ENCODE measurements at places on chromosomes 3 and 15. TPM values are rescaled to one million over a fixed set of nuclear protein-coding genes. Genes with fewer than 3 reads are reported as not detected.

DNA sequence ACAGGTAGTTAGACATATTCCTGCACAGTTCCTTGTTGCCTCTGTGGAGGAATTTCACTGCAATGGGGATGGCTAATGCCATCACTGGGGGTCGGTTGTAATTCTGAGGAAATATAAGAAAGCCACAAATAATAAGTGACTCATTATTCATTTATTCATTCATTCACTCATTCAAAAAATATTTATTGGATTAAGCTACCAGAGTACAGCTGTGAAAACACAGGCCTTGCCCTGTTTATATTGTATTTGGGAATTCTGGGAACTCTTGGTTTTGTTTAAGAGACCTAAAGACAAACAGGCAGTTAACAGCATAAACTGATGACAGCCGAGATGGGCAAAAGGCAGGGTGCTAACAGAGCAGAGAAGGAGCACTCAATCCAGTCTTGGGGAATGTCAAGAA, 23.6 kb downstream of the PTX3 start:
- DNase-seq, result no peak

DNA sequence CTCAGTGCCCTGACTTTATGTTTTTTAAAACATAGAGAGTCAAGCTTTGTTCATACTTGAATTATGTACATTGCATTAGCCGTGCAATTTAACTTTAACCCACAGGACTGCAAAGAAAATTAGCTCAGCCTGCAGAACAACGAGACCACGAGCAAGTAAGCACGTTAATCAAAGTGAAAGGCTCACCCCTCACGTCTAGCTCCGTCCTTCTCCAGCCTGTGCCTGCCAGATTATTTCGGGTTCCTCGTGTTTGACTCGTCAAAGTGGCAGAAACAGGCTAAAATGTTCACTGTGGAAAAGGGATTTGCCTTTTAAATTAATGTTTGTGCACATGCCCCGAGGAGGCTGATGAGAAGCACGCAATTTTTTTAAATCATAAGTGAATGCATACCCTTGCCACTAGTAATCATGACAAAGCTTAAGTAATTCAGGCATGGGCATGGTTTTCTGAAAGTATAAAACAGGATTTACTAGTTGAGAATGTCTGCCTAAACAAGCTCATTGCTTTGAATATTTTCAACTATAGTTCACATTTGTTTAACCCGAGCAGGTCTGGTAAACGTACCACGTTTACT, 15.3 kb downstream of the ZBTB38 start:
- no peak for DNase-seq

HYAL1 gene
- total RNA-seq, result not detected

CORO2B gene
- not detected for total RNA-seq

Data from CD8-positive, alpha-beta memory T cell (primary cell).